Stomach (tissue), 19 donors: ENCODE measurements at places on chromosomes 12 and 14. TPM values are rescaled to one million over a fixed set of nuclear protein-coding genes. Genes with fewer than 3 reads are reported as not detected.

Gene CPNE6
- polyA plus RNA-seq = not detected

Gene CPSF2
- 5.5 TPM for polyA plus RNA-seq

Gene RDH16
- polyA plus RNA-seq = not detected

DNA sequence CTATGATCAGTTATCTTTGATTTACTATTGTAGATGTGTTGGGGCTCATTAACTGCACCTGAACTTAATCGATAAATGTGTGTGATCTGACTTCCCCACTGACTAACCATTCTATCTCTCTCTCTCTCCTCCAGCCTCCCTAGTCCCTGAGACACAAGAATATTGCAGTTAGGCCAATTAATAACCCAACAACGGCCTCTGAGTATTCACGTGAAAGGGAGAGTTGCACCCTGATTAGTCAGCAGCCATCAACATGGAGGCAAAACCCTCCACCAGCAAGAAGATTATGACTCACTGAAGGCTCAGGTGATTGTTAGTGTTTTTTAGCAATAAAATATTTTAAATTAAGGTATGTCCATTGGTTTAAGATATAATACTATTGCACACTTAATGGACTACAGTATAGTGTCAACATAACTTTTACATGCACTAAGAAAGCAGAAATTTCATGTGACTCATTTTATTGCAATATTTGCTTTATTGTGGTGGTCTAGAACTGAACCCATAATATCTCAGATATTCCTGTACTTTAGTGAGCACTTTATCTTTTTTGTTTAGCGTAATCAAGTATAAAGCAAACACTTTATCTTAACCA is 77.1 kb upstream of the PTGDR start:
- H3K27ac ChIP-seq = no peak overlapping the region
- H3K4me1 ChIP-seq = no peaks in the 10 kb centered on the region
- no peaks in the 10 kb centered on the region for H3K27me3 ChIP-seq
- no peak for DNase-seq
- no peak overlapping the region for H3K4me3 ChIP-seq

DNA sequence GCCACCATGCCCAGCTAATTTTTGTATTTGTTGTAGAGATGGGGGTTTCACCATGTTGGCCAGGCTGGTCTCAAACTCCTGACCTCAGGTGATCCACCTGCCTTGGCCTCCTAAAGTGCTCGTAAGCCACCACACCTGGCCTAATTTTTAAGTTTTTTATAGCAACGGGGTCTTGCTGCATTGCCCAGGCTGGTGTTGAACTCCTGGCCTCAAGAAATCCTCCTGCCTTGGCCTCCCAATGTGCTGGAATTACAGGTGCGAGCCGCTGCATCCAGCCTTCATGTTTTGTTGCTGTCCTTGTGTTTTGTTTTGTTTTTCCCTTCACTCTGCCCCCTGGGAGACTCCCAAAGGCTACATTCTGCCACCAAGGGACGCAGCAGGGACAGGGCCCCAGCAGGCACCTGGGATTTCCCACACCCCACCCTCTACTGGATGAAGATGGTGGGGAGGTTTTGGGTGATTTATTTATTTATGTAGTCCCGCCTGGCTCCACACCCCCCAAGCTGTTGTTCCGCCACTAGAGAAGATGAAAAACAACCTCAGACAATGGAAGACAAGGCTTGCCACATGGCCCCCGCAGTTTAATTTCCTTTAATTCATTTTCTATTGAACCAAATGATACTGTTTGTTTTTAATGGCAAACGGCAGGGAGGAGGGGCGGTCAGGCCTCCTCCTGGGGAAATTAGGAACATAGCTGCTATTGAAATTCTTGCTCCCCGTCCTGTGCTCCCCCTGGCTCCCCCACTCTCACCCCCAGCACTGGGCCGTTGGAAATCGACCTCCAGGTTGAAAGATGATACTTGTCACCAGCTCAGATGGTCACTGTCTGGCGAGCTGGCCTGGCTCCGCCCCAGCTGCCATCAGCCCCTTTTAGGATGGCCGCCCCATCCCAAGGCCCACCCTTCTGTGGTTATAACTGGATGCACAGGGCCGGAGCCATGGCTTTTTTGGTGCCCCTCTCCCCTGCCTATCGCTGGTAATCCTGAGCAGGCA is 70.3 kb downstream of the RNFT2 start:
- no peaks in the 10 kb centered on the region for H3K4me1 ChIP-seq
- H3K27me3 ChIP-seq = no peaks in the 10 kb centered on the region
- DNase-seq = no peak
- no peak overlapping the region for H3K4me3 ChIP-seq
- no peak overlapping the region for H3K27ac ChIP-seq
- no peaks in the 10 kb centered on the region for H3K36me3 ChIP-seq

- peak overlapping the region; percentile 55 for H3K4me3 ChIP-seq
- no peaks in the 10 kb centered on the region for H3K4me1 ChIP-seq
- H3K36me3 ChIP-seq = no peaks in the 10 kb centered on the region
- H3K27ac ChIP-seq = peak overlapping the region; percentile 79
Measured at GRCh38 chr12:16346958-16347357, 487 bp upstream of the MGST1 start.

GRCh38 chr14:90721619-90722305 is 94.5 kb downstream of the TTC7B start:
- no peaks in the 10 kb centered on the region for H3K36me3 ChIP-seq
- no peak overlapping the region for H3K4me3 ChIP-seq
- no peaks in the 10 kb centered on the region for H3K4me1 ChIP-seq

- no peak for DNase-seq
- H3K4me1 ChIP-seq = peaks cover 9% of the 10 kb centered on the region
- no peaks in the 10 kb centered on the region for H3K27me3 ChIP-seq
- no peaks in the 10 kb centered on the region for H3K36me3 ChIP-seq
- H3K4me3 ChIP-seq = no peak overlapping the region
- no peak overlapping the region for H3K27ac ChIP-seq
Measured at GRCh38 chr12:123907726-123908476, 64.7 kb downstream of the CCDC92 start.

DNA sequence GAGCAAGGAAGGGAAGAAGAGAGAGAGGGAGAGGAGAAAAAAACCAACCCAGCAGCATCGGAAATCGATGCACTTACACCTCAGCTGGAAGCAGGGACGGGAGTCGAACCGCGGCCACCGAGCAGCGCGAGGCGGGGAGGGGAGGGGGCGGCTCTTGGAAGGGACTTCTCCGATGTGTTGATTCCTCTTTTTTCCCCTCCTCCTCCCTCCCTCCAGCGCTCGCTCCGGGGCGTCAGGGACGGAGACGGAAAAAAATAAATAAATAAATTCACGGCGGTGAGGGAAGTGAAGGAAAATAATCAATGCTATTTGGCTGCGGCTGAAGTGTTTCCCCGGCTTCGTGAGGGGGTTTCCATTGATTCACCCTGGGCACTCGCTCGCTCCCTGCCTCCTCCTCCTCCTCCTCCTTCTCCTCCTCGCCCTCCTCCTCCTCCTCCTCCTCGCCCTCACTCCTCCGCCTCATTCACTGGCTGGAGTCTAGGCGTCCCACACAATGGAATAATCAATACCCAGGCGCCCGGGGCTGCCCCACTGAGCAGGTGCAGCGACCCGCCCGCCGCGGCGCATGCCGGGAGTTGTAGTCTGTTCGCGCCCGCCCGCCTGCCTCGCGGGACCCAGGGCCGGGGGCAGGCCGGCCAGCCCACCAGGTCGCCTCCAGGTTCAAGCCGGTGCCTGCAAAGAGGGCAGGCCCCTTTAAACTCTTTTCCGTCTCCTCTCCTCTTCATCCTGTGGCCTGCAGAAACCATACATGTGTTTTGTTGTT is at the start of gene ZFHX2:
Gene ZFHX2 (minus strand): TSS at position 500 of the 763 bp plus-strand sequence. CDS start 16,440 bp downstream, outside the sequence.
- no peaks in the 10 kb centered on the region for H3K36me3 ChIP-seq
- peaks cover 14% of the 10 kb centered on the region for H3K4me1 ChIP-seq
- peak within 1 kb of the TSS; percentile 60 for H3K4me3 ChIP-seq
- H3K27ac ChIP-seq = peak within 1 kb of the TSS; percentile 74
- no peaks in the 10 kb centered on the region for H3K27me3 ChIP-seq

DNA sequence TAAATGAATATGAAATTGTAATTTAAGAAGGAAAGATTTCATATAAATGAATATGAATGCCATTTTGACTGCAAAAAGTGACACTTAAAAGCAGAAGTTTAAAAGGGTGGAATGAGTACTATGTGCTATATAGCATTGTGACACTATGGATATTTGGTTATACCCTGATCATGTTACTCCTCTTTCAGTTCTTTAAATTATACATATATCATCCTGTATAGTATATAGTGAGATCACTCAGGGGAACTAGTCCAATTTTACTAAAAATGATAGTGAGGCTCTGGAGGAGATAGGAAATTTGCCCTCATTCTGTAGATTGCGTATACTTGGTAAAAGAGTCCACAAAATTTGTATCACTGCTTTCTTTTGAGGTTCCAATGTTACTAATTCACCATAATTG is 155.7 kb upstream of the BTG1 start:
- H3K27ac ChIP-seq = no peak overlapping the region
- H3K4me3 ChIP-seq = no peak overlapping the region
- no peaks in the 10 kb centered on the region for H3K27me3 ChIP-seq
- no peaks in the 10 kb centered on the region for H3K4me1 ChIP-seq

DNA sequence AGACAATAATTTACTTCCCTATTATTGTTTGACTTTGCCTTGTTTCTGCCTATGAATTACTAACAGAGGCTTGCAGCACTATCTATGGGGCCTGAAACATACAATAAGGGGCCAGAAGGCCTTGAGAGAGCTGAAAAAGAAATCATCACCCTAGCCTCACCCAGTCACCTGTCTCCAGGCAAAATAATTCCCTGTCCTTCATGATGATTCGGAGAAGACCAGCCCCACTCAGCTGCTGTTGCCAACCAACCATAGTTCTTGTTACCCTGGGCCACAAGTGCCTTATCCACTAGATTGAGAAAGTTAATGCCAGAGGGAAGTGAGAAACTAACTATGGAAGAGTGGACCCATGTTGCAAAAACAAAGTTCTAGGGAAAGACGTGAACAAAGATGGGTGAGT is 97.1 kb downstream of the ARF6 start:
- DNase-seq = no peak
- H3K4me1 ChIP-seq = peaks cover 26% of the 10 kb centered on the region
- H3K27ac ChIP-seq = no peak overlapping the region
- H3K36me3 ChIP-seq = no peaks in the 10 kb centered on the region
- H3K27me3 ChIP-seq = no peaks in the 10 kb centered on the region
- H3K4me3 ChIP-seq = no peak overlapping the region

DNA sequence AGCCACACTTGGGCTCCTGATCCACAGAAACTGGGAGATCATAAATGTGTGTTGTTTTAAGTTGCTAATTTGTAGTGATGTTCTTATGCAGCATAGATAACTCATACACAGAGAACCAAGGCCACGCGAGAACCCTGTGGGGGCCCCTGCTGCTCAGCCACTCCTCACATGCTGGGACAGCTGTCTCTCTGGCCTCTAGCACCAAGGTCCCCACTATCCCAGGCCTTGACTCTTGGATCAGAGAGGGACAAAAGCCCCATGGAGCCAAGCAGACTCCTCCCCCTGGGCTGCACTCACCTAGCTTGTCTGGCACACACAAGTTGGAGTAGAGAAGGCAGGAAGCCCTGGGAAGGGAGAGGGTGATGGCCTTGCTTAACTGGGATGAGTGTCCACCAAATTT is 11.3 kb downstream of the PLD4 start:
- no peaks in the 10 kb centered on the region for H3K36me3 ChIP-seq
- peaks cover 11% of the 10 kb centered on the region for H3K4me1 ChIP-seq
- no peak overlapping the region for H3K4me3 ChIP-seq
- no peak for DNase-seq
- H3K27ac ChIP-seq = no peak overlapping the region

DNA sequence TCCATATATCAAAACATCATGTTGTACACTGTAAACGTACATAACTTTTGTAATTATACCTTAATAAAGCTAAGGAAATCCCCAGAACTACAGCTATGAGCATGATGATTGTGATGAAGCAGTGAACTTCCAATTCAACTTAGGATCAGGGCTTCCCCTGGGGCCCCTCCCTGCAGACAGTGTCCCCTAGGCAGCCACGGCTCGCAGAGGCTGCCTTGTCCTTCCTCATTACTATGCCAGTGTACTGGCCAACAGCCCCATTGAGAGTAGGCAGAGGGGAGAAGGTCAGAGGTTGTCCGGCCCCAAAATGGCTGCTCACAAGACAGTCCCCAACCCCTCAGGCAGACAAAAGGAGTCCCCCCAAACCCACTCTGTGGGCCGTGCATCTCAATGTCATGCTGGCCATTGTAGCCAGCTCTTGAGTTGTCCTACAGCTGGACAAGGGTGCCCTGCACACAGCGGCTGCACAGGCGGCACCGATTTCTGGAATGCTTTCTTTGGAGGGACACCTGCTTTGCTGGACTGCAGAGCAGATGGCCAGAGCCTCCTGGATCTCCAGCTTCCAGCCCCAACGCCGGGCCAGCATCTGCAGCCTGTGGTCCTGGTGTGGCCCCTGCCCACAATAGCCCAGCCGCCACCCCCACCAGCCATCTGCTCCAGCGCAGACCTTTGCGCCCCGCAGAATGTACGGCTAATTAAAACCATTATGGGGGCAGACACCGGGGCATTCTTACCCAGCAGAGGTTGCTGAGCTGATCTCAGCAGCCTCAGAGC is 46.1 kb downstream of the NIN start:
- no peak overlapping the region for H3K4me3 ChIP-seq
- no peak overlapping the region for H3K27ac ChIP-seq
- H3K27me3 ChIP-seq = no peaks in the 10 kb centered on the region
- no peak for DNase-seq
